ENCODE measurements at places on chromosomes 4 and X. TPM values are rescaled to one million over a fixed set of nuclear protein-coding genes. Genes with fewer than 3 reads are reported as not detected.
A peak's percentile ranks its signal among the peaks of the same experiment; 100 is the strongest.

GRCh38 chr4:86895692-86896488, 3.7 kb upstream of the C4orf36 start:
- DNase-seq: peak; percentile 64

GRCh38 chrX:21946925-21947641, 6.6 kb downstream of the SMS start:
- peak; percentile 73 for DNase-seq

DNA sequence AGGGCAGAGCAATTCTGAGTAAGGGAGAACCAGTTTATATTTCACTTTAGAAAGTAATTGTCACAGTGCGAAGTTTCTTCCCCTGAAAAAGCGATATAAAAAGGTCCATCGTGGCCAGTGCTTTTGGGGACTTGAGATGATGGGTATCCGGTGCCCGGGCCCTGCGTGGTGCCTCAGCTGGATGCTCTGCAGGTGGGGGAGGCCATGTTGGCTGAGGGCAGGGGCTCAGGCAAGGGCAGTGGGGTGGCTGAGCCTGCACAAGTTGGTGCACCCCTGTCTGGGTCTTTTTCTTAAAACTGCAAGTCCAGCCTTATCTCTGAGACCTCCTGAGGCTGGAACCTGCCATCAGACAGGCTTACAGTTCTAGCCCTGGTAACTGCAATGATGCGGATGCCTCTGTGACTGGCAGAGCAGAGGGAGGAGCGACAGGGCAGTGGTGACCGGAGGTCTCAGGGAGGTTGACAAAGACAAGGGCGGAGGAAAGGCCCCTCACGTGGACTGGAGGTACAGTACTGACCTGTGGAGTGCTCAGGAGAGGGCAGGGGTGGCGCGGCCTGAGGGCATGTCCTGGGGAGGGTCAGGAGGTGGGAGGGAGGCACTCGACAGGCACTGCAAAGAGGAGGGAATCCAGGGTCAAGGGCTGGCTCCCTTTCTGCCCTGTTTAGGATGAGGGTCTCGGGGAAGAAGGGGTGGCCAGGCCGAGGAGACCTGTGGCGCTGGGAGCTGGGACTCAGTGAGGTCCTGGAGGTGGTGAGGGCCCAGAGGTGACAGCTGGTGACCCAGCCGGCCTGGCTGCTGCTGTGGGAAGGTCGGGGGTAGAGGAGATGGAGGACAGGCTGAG, 1.8 kb downstream of the RGS12 start:
- DNase-seq: no peak

Gene SSX2
- not detected for total RNA-seq

Gene LONRF3
- 0.33 TPM for total RNA-seq

GRCh38 chrX:69096963-69097362, 68.3 kb downstream of the PJA1 start:
- DNase-seq: no peak

GRCh38 chr4:3225936-3226335, 23.0 kb upstream of the MSANTD1 start:
- peak; percentile 16 for DNase-seq

DNA sequence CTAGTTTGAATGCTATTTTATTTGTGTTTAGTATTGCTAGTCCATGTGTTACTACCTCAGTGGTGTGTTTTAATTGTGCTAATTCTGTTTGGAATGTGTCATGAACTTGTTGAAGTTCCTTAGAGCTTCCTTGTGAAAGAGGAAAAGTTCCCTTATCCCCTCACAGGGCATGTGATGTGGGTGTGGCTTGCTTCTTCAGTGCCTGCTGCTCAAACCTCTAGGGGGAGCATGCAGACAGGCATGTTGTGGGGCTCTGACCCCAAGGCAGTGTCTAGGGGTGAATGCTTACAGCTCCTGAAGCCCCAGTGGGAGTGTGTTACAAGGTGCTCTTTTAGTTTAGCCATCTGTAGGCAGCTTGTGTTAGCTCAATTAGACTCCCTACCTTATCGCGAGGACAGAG, 86.5 kb downstream of the MAGED4 start:
- no peak for DNase-seq

DNA sequence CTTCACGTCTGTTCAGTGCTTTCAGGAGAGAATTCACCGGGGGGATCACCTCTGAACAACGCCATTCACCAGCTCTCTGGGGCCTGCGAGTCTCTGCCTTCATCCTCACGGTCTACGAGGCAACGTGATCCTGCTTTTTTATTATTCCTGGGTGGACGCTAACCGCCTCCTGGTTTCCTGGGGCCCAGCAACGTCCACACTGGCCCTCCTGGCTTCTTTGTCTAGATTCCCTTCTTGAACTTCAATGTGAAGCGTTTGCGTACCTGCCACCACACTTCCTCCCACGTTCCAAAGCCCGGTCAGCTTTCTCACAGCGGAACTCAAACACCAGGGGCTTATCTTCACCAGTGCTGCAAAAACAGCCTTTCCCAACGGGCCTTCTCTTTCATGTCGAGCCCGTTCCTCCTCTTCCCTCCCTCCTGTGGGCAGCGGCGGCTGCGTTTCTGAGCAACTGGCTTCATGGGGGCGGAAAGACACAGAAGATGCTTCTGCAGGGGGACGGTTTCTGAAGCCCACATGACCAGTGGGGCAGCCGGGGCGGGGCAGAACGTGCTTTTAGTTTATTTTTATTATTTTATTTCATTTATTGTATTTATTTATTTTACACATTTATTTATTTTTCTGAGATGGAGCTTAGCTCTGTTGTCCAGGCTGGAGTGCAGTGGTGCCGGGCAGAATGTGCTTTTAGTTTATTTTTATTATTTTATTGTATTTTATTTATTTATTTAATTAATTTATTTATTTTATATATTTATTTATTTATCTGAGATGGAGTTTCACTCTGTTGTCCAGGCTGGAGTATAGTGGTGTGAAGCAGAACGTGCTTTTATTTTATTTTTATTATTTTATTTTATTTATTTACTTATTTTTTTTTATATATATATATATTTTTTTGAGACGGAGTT, 64.6 kb downstream of the CRLF2 start:
- DNase-seq: no peak

- DNase-seq: no peak
These were observed 99.8 kb downstream of the PJA1 start for GRCh38 chrX:69065451-69065850.

DNA sequence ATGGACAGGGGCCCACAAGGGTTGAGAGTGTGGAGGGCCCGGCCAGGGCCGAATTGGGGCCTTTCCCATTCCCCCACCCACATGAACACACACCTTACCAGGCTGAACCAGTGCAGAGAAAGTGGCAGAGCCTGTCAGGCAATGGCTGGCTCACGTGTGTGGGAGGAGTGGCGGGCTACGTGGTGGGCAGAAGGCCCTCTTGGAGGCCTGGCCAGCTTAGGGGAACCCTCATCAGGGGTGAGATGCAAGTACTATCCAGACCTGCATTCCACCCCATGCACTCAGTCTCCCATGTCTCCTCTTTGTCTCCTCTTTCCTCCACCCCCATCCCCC, 965 bp downstream of the TCEAL4 start:
- DNase-seq: no peak

Gene GPRASP3
- 5.9 TPM for total RNA-seq

GRCh38 chr4:7697343-7697742, 242.3 kb downstream of the AFAP1 start:
- DNase-seq: no peak

GRCh38 chr4:20086799-20087521, 164.7 kb upstream of the SLIT2 start:
- DNase-seq: no peak

- DNase-seq: no peak
These were observed 218.5 kb upstream of the FGF13 start for GRCh38 chrX:138929926-138930582.

GRCh38 chr4:74449571-74450297, 4.8 kb downstream of the AREG start:
- DNase-seq: peak; percentile 36

- peak; percentile 1 for DNase-seq
These were observed 32.7 kb downstream of the TMEM47 start for GRCh38 chrX:34624416-34624815.

DNA sequence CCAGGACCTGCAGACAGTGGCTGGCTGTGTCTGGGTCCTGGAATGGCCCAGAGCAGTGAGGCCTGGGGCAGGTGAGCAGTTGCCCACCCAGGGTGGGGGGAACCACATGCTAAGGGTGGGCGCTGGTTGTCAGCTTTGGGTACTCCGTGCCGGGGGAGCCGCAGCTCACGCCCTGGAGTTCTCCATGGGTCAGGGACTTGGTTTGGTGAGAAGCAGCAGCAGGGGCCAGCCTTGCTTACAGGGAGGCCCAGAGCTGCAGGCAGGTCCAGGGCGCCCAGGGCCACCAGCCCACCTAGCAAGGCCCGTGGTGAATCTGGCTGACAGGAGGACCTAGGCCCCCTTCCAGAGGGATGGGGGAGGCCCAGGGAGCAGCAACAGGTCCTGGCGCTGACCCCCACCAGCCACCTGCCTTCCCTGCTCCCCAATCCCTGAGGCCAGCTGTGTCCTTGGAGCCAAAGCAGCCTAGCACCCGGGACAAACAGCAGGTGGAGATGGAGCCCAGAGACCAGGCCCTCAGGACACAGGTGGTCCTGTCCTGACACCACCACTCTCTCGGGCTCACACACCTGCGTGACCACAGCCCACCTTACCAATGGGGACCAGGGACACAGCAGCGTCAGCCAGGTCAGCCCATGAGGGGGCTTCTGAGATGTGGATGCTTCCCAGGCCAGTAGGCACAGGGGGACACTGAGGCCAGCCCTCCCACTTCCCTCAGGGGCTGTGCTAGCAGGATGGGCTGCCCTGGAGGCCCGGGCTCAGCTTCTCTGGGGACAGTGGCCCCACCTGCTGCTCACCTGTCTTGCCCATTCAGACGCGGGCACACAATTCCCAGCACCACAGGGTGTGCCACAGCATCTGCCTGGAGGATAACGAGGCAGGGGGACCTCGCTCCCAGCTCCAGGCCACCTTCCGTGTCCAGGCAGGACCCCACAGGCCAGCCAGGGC, 3.5 kb downstream of the MXD4 start:
- DNase-seq: no peak

DNA sequence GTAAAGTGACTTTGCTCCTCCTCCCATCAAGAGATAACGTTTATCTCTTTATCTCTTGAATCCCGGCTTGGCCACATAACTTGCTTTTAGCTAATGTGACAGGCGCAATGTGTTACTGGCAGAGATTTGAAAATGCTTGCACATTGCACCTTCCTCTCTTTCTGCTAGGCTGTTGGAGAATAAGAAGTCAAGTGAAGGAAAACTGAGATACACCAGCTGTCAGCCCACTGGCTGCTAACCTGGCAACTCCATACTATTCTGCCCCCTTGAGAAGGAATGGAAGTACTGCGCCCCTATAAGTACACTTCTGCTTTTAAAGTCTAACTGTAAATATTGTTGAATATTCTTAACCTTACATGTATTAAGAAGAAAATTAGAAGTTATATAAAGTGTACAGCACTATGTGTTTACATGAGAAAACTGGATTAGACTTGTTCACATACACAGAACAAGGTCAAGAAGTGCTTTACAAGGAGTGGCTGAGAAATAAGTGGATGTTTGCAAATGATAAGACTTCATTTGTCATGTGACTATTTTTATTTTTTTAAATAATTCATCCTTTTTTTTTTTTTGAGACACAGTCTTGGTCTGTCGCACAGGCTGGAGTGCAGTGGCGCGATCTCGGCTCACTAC, 424.5 kb upstream of the CTSO start:
- peak; percentile 89 for DNase-seq

GRCh38 chrX:130834149-130834548, 68.9 kb downstream of the ENOX2 start:
- DNase-seq: no peak

DNA sequence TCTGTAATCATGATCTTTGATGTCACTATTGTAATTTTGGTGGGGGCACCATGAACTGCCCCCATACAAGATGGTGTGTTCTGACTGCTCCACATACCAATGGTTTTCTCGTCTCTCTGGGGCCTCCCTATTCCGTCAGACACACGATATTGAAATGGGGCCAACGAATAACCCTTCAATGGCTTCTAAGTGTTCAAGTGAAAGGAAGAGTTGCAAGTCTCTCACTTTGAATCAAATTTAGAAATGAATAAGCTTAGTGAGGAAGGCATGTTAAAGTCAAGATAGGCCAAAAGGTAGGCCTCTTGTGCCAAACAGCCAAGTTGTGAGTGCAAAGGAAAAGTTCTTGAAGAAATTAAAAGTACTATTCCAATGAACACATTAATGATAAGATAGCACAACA, 205.4 kb downstream of the SPRY1 start:
- no peak for DNase-seq

DNA sequence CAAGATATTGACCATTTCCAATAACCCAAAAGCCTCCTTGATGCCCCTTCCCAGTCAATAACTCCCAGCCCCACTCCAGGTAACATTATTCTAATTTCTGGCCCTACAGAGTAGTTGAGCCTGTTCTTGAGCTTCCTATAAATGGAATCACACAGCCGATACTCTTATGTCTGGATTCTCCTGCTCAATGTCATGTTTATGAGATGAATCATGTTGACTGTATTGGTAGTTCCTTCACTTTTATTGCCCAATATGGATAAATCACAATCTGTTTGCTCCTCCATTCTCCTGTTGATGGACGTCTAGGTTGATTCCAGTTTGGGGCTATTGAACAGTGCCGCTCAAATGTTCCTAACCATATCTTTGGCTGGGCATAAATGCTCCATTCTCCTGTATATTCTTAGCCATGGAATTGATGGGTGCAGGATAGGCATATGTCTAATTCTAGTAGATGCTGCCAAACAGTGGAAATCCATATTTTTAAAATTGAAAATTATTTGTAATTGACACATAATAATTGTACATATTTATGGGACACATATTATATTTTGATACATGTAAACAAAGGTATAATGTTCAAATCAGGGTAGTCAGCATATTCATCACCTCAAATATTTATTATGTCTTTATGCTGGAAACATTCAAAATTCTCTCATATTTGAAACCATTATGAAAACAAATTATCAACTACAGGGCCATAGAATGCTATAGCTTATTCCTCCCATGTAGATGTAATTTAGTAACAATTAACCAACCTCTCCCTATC, 40.5 kb upstream of the SLC2A9 start:
- peak; percentile 30 for DNase-seq

GRCh38 chr4:12118651-12119213, 690.0 kb upstream of the HS3ST1 start:
- peak; percentile 0 for DNase-seq

- no peak for DNase-seq
These were observed 412.5 kb upstream of the KLHL4 start for GRCh38 chrX:87105131-87105530.

Gene KLB
- not detected for total RNA-seq

DNA sequence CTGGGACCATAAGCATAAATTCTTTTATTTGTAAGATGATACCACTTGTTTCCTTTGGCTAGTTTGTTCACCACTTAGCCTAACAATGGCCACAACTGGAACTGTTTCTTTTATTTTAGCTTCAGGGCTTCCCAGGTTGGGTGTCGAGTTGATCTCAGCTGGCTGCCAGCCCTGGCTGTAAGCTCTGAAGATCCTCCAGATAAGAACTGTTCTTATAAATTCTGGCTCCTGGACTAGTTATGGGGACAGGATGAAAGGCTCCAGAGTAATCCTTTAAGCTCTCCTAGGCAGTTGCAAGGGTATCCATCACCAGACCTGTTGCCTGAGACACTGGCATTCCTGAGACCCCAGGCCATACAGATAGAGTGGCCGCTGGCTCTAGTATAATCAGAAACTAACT, 129.4 kb upstream of the ACSL4 start:
- no peak for DNase-seq

GRCh38 chr4:81180916-81181315, 34.1 kb downstream of the PRKG2 start:
- peak; percentile 63 for DNase-seq

- no peak for DNase-seq
These were observed 49.3 kb downstream of the WDR19 start for GRCh38 chr4:39231660-39232059.

Gene MTTP
- 0.26 TPM for total RNA-seq

GRCh38 chr4:186669735-186670134, 53.9 kb downstream of the FAT1 start:
- peak; percentile 45 for DNase-seq

Gene ARR3
- not detected for total RNA-seq
